ENCODE measurements at places on chromosomes 6 and 20. TPM values are rescaled to one million over a fixed set of nuclear protein-coding genes. Genes with fewer than 3 reads are reported as not detected.

GPRC6A gene
- polyA plus RNA-seq: 0.10 TPM

PPP1R3D gene
- 6.7 TPM for polyA plus RNA-seq

CST4 gene
- polyA plus RNA-seq: not detected

HLA-DRB1 gene
- 0.74 TPM for polyA plus RNA-seq

TOX2 gene
- polyA plus RNA-seq: 0.32 TPM

RAD21L1 gene
- polyA plus RNA-seq: 1.2 TPM

ANKRD66 gene
- not detected for polyA plus RNA-seq

WFDC5 gene
- not detected for polyA plus RNA-seq

RNF5 gene
- polyA plus RNA-seq: 232 TPM

SNHG17 gene
- polyA plus RNA-seq: 37.0 TPM

HLA-DQB1 gene
- polyA plus RNA-seq: 0.54 TPM

SPATA25 gene
- polyA plus RNA-seq: 6.6 TPM

PPIL4 gene
- polyA plus RNA-seq: 41.8 TPM

PROKR2 gene
- not detected for polyA plus RNA-seq

IRAK1BP1 gene
- polyA plus RNA-seq: 4.7 TPM

GHRH gene
- 0.34 TPM for polyA plus RNA-seq

ROMO1 gene
- 646 TPM for polyA plus RNA-seq

SLC22A1 gene
- polyA plus RNA-seq: not detected

SLC18B1 gene
- 24.8 TPM for polyA plus RNA-seq

GSTA2 gene
- 0.24 TPM for polyA plus RNA-seq

VIP gene
- not detected for polyA plus RNA-seq

HLA-DMA gene
- polyA plus RNA-seq: 6.9 TPM

TLDC2 gene
- polyA plus RNA-seq: not detected

Data from cardiac muscle cell (in vitro differentiated cells and primary cell).